ENCODE measurements at places on chromosomes 7 and 10.

DNA sequence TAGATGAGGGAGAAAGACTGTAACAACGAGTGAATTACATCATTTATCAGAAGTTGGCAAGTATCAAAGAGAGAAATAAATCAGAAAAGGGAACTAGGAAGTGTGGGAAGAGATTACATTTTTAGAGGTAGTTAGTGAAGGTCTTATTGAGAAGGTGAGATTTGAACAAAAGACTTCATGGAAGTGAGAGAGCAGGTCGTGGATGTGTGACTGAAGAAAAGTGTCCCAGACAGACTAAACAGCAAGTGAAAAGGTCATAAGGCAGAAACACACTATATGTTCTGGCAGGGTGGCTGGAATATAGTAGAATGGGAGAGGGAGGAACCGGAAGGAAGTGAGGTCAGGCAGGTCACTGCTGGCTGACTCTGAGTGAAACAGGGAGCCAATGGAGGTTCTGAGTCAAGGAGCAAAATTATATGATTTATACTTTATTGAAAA is 35.7 kb upstream of the RHOBTB1 start:
- DNase-seq = no peak

- no peak for DNase-seq
Measured at GRCh38 chr7:69693042-69693441, 94.8 kb downstream of the AUTS2 start.

- no peak for DNase-seq
Measured at GRCh38 chr7:12975412-12975811, 288.0 kb downstream of the ARL4A start.

- no peak for DNase-seq
Measured at GRCh38 chr7:146094356-146094755, 22.2 kb upstream of the CNTNAP2 start.

- no peak for DNase-seq
Measured at GRCh38 chr10:44902941-44903545, 8.1 kb upstream of the TMEM72 start.

GRCh38 chr7:114931656-114932011 is 9.7 kb downstream of the MDFIC start:
- no peak for DNase-seq

GRCh38 chr7:95323410-95324129 is 762 bp downstream of the PON1 start:
- no peak for DNase-seq

DNA sequence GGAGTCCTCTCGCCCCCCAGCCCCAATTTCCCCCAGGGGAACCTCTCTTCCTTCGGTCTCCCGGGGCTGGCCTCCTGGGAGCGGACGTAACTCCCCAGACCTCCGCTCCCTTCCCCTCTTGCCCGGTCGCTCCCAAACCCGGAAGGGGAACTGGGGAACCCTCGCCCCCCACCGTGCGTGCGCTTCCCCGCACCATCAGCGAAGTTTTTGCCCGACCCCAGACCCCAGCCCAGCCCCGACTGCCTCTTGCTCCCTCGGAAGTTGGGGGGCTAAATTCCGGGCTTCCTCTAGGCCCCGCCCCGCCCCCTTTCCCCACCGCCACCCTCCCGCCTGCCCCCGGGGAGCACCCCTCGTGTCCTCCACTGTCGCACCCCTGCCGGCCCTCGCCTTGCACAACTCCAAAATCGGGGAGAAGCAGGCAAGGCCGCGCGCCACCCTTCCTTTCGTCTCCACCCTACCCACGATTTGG is 436 bp downstream of the GNB2 start:
- peak; percentile 54 for DNase-seq

GRCh38 chr7:78702770-78703169 is 750.7 kb downstream of the MAGI2 start:
- no peak for DNase-seq

- no peak for DNase-seq
Measured at GRCh38 chr7:90424720-90425119, 21.5 kb downstream of the CLDN12 start.

DNA sequence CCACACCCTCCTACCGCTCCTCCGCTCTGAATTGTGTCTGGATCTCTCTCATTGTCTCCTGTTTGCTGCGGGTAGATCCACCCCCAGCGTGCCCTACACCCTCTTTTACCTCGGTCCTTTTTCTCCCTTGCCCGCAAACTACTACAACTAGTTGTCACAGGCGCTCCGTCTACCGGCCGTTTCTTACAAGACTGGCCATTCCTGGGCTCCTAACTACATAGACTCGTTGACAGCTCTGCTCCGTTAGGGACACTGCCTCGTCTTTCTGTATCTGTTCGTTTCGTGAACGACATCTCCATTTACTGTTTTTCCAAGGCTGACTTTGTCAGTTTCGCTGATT is 786 bp downstream of the TAF3 start:
- peak; percentile 31 for DNase-seq

- DNase-seq = no peak
Measured at GRCh38 chr7:149223761-149224160, 15.7 kb upstream of the ZNF212 start.

DNA sequence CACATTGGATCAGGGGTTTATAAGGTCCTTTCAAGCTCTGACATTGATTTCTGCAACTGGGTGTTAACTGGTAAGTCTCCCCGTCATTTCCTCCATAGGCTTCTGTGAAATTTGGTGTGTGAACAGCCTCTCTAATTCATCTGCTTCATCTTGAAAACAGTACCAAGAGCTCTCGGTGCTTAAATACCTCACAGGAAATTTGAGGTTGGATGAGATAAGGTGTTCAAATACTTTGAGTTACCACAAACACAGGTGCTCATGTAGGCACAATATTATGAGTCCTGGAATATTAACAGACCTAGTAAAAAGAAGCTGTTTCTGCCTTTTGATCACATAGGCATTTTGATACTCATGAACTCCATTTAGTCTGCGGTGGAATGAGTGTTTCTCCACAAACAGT is 85.2 kb downstream of the RTKN2 start:
- DNase-seq = no peak

DNA sequence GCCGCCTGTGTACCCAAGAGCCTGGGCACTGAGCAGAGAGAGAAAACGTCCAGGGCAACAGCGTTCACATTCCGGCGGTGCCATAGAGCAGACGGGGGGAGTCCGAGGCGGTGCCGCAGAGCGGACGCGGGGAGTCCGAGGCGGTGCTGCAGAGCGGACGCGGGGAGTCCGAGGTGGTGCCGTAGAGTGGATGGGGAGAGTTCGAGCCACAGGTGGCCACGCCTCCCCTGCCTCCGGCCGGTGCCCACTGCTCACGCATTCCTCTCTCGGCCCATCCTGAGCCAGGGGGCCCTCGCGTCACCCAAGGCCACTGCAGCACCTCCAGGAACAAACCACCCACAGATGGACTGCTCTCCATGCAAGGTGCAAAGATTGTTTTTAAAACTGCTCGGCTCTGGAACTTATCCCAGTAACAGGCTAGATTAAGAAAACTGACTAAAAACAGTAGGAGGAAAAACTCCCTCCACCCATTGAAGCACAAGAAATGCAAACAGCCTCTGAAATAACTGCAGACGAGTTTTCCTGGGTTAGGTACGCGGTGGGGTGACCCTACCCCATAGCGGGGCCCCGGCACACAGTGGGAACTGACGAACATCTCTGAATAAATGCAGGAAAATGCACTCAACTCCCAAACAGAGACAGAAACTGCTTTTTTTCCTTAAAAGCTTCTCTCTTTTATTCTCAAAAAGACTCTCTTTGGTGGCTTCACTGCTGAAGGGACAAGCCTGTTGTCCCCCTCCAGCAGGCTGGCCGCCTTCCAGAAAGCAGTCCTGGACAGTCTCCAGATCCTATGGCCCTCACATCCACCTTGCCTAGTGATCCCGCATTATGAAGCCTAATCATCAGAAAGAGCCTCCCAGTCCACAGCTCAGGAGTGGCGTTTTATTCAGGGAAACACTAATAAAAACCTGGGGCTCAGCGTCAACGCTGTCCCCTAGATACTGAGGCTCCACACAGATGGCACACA is 55.9 kb downstream of the DIP2C start:
- no peak for DNase-seq

DNA sequence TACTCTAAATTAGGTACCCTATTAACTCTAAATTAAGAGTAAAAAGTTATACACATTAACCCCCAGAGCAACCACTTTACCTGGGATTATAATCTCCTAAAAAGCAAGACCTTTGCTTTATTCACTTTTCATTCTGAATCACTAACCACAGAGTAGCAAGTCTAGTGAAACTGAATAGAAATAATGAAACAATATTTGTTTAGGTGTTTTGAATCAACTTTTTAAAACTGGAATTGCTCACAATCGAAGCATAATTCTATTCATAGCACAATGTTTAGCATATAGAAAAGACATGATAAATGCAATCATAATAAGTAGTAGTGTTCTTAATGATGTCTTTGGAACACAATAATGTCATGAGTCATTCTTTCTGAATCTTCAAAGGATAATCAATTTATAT is 37.0 kb upstream of the CASD1 start:
- DNase-seq = no peak

- DNase-seq = no peak
Measured at GRCh38 chr10:18582803-18583202, 68.6 kb downstream of the NSUN6 start.

DNA sequence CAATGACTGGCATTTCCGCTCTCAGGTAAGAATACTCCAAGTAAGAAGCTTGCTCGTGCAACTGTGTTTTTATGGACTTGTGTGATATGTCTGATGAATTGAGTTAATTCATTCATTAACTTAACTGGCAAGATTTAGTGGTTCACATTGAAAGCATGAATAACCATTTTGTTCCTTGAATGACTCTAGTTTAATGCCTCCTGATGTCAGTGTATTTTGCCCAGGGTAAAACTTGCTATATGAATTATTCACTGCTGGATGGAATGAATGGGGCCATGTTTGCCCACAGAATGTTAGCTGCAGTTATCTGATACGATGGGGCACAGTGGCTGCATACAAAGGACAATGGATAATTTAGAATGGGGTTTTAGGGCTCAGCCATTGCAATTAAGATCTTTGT is 124.1 kb downstream of the ZNF365 start:
- DNase-seq = no peak

- DNase-seq = no peak
Measured at GRCh38 chr7:116951366-116952292, 1.7 kb upstream of the ST7 start.

DNA sequence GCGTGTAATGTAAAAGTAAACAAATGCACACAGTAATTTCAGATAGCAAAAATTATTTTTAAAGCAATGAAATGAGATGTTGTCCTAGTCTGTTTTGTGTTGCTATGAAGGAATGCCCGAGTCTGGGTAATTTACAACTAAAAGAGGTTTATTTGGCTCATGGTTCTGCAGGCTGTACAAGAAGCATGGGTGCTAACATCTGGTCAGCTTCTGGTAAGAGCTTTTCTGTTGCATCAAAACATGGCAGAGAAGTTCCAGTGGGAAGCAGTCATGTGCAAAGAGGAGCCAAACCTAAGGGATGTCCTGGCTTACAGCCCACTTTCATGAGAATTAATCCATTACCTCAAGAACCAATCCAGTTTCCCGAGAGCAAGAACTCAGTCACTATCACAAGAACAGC is 62.9 kb upstream of the MNX1 start:
- no peak for DNase-seq

DNA sequence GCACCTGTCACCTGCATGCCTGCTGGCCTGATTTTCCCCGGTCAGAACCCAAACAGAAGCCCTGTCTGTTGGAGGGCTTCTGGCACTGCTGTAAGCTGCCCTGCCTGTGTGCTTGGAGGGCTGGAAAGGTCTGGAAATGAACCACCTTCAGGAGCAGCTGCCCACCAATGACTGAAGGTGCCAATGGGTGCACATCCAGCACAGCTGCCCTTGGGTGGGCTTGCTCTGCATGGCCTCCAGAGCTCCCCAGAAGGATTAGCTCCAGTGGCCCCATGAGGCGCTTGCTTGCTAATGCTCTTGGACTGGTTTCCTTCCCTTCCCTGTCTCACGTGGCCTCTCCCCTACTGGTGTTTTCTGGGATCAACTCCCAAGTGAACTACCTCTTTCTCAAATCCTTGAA is 43.2 kb downstream of the WDFY4 start:
- no peak for DNase-seq

GRCh38 chr7:141708351-141708750 is at the start of gene WEE2:
Gene WEE2 (plus strand): TSS chr7:141708353. CDS start chr7:141708759, 406 bp downstream.
- DNase-seq = no peak

GRCh38 chr7:84508606-84509005 is 314.0 kb upstream of the SEMA3A start:
- no peak for DNase-seq
